ENCODE measurements at places on chromosomes 4 and X.

DNA sequence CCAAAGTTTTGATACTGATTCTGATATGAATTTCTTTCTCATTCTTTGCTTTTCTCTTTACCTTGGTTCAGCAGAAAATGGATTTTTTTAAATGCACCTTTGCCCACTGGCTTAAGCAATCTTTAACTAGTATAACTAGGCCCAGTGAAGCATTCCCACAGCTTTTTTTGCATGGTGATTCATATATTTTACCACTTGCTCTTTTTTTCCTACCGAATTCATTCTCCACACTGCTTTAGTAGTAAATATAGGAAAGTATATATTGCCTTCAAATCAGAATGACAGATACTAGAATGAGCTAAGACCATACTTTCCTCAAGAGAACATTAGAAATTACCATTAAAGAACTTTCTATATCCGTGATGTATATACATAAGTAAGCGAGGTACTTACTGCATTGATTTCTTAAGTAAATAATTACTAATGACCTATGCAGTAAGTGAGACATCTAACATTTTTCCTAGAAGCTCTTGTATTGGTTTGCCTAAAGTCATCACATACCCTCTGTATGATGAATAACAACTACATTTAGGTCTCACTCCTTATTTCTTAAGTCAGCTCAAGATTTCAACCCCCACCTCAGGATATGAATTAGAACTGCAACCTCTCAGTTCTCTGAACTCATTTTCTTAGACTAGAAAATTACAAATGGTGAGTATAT, 44.2 kb downstream of the SLC4A4 start:
- no peak for DNase-seq

DNA sequence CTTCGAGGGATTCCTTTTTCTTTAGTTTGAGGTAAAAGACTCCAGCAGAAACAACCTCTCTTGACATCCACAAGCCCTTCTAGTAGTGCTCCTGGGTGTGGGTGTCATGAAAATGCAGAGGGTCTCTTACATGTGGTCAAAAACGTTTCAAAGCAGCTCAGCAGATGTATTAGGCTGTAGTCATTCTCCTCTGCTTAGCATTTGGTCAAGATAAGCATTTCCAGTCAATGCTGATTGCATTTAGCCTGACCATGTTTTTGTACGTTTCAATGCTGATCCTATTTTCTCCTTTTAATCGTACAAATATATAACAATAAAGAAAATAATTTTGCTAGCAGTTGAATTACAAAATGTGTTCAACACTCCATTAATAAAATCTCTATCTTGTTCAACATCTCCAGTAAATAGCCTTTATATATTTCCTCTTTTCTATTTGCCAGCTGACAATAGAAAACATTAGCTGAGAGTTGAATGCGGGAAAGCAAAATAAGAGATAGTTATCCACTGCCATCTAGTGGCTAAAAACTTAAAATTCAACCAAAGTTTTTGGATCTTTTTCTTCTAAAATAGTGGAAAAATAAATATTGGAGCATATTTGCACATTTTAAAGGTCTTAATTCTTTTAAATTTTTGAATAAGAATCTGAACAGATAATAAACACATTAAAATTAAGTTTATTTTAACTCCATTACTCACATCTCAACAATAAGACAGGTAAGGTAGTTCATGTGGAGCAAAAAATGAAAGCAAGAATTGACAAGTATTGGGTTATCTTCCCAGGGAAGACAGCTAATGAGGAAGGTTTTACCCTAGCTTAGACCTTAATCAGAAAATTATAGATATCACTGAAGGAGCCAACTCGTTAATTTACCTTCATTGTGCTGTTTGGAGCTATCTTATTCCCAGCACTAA, 15.2 kb upstream of the PACRGL start:
- DNase-seq: no peak

DNA sequence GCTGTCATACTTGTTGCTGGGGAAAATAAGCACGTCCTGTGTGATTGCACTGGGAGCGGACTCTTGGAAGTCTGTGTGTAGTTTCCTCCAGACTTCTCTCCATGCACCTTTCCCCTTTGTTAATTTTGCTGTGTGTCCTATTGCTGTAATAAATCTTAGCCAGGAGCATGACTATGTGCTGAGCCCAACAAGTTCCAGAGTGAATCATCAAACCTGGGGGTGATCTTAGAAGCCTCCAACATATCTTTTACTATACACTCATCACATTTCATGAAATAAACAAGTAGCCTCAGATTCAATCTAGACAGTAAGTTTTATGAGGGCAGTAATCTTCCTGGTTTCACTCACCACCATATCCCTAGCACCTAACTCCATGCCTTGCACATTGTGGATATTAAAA, 43.3 kb upstream of the FGF13 start:
- DNase-seq: no peak

DNA sequence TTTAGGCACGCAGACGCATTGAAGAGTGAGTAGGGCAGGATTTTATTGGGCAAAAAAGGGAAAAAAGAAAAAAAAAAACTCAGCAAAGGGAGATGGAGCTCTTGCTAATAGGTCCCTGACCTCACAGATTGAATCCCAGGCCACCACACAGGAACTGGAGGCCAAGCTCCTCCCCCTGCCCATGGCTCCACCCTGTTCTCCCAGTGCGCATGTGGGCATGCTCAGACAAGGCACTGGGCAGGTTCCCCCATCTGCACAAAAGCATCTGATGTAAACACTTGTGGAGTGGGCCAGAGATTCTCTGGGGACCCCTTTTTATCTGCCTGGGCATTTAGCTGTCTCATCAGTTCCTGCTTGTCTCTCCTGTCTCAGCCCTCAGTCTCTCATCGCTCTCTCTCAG, 9.5 kb downstream of the FRMD7 start:
- peak; percentile 0 for DNase-seq

DNA sequence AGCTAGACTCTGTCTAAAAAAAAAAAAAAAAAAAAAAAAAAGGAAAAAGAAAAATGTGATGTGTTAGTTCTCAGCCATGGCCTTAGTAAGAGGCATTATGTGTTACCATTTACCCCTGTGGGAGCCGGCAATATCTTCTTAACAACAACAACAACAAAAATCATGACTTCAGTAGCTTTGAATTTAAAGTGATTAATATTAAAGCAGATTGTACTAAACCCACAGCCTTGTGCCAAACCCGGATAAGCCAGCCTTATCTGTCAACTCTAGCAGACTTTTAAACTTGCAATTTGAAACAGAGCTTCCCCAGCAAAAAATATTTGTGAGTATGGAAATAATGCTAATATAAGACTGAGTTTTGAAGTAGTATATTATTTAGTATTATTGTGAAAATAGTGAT, 462.1 kb upstream of the GNPDA2 start:
- no peak for DNase-seq

DNA sequence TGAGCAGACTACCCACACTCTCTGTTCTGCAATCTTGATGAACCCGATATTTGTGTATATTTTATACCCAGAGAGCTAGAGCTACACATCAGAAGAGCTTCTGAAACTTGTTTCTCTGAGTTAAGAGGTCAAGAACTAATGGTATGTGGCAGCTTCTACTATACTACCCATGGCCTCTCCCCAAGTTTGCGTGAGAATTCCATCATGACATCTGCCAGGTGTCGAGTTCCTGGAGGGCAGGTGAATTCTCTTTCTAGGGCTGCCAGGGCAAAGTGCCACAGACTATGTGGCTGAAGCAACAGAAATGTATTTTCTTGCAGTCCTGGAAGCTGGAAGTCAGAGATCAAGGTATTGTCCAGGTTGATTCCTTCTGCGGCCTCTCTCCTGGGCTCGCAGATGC, 4.4 kb downstream of the SORCS2 start:
- no peak for DNase-seq

- DNase-seq: no peak
Measured at GRCh38 chr4:5629542-5629941, 78.8 kb downstream of the EVC2 start.

DNA sequence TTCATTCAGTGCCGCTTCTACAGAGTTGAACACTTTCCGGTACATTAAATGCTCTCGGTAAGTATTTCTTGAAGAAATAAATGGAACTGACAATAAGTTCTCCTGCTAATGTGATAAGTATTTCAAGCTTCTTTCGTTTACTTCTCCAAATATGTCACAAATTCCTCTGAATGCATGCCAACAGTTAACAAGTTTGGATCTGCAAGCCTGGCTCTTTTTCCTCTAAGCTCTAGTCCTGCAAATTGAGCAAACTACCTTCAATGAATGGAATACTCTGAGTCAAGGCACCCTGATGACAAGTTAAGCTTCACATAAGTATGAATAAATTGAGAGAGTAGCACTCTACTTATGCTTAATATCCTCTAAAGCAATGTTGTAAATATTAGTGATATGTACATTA, 403.6 kb downstream of the PDGFC start:
- no peak for DNase-seq

- no peak for DNase-seq
Measured at GRCh38 chr4:52780617-52781354, 29.6 kb upstream of the ERVMER34-1 start.

GRCh38 chrX:24285082-24285481, 28.8 kb downstream of the SUPT20HL2 start:
- DNase-seq: no peak

- DNase-seq: no peak
Measured at GRCh38 chr4:142493255-142494110, 352.6 kb downstream of the INPP4B start.

DNA sequence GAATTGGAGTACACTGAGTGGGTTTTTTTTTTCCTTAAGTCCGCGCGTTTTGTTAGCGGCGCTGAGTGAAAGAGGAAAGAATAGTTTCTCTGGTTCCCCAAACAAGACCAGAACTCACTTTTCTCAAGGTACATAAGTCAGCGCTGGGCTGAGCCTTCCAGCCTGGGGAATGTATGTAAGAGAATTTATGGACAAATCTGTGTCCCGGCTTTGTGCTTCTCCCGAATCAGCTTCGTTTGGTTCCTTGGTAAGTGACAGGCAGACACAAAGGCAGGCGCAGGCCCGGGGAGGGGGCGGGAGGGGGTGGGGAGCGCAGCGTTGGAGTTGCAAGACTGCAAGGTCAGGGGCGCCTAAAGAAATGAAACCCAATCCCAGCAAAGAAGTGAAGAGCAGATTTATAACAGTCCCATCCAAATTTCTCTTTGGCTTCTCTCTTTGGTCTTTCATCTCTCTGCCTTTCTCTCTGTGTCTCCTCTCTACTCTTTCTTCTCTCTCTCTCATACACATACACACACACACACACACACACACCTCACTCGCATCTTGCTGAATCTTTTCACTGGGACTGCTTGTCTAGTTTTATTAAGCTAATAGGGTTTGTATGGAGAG, 981 bp downstream of the TET2 start:
- peak; percentile 10 for DNase-seq

GRCh38 chr4:109043286-109043685, 259.2 kb downstream of the COL25A1 start:
- DNase-seq: no peak

DNA sequence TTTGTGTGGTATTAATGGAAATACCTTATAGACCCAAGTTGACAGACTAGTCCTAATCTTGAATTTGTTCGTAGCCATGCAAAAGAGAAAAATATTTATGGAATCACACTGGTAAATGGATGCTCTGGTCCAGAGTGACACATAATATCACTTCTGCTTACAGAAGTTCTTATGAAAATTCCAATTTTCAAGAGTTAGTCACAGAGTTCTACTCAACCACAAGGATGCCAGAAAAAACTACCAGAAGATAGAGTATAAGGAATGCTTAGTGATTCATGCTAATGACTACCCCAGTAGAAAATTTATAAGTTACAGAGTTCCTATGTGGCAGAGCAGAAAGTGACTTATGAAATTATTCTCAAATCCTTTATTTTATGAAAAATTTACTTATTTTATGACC, 1384.8 kb downstream of the FAM133A start:
- DNase-seq: no peak

DNA sequence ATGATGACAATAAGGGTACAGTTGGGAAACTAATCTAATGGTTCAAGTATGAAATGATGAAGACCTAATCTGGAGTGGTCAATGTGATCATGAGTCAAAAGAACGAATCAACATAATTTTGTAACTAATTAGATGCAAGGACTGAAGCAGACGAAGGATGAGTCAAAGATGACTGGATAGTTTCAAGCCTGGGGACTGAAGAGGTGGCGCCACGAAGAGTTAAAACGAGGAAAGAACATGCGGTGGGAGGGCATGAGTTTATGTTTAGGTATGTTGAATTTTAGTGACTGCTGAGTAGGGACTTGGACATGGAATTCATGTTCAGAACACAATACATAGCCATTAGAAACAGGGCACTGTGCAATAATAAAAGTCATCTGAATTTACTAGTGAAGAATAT, 221.5 kb upstream of the FAM241A start:
- no peak for DNase-seq

GRCh38 chr4:6229671-6230501, 29.5 kb upstream of the JAKMIP1 start:
- DNase-seq: no peak

- DNase-seq: no peak
Measured at GRCh38 chr4:84994280-84994679, 27.8 kb upstream of the WDFY3 start.

GRCh38 chr4:133316909-133317308, 167.8 kb downstream of the PCDH10 start:
- no peak for DNase-seq

DNA sequence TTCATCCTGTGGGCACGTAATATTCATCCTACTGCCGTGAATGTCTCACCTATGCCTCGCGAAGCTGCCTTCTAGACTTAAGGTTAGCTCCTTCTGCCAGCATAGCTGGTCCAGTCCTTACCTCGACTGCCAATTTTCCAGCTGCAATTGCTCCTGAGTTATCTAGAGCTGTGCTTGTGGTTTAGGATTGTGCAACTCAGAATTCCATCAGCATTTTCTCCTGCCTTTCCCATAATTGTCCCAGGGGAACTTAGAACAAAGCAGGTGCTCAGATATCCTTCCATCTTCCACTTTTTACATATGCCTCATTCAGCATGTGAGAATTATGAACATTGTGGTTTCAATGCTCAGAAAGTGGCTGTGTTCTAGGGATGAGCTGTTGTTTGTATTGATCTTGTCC, 131.4 kb upstream of the ADGRL3 start:
- no peak for DNase-seq

DNA sequence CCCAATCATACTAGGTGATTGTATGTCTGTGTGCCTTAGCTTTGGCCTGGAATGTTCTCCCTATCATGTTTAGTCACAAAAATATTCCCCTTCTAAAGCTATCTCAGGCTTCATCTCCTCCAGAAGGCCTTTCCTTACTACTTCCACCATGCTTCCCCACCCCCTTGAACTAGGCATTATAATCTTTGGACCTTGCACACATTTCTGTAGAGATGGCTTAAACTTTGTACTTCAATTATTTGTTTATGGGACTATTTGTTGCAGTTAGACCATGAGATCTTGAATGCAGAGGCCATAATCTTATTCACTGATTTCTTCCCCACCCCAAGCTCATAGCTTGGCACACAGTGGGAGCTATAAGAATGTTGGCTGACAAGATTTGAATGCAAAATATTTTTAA, 262.0 kb upstream of the EDA2R start:
- DNase-seq: no peak

- DNase-seq: no peak
Measured at GRCh38 chrX:44474410-44474809, 68.2 kb downstream of the FUNDC1 start.

GRCh38 chrX:137916090-137916746, 350.3 kb downstream of the ZIC3 start:
- no peak for DNase-seq

GRCh38 chr4:83114576-83114975, at the start of gene PLAC8:
Gene PLAC8 (minus strand): TSS chr4:83114729. CDS start chr4:83107921, 6,808 bp downstream.
- no peak for DNase-seq

GRCh38 chr4:17721496-17722355, 59.7 kb downstream of the FAM184B start:
- no peak for DNase-seq

Data from activated T-cell treated with anti-CD3 and anti-CD28 coated beads for 48 hours (primary cell).